H1 (cell line): ENCODE measurements at places on chromosomes 2 and 18. TPM values are rescaled to one million over a fixed set of nuclear protein-coding genes. Genes with fewer than 3 reads are reported as not detected.

Gene NAT8
- not detected in 2 replicates for total RNA-seq

Gene TWIST2
- 2.1 and 2.6 TPM in 2 replicates for total RNA-seq

Gene ANTXR1
- total RNA-seq = 44.3 and 45.9 TPM in 2 replicates

Gene MOGAT1
- total RNA-seq = 0.31 and 0.67 TPM in 2 replicates

Gene ABHD1
- 0.20 and 0.50 TPM in 2 replicates for total RNA-seq

DNA sequence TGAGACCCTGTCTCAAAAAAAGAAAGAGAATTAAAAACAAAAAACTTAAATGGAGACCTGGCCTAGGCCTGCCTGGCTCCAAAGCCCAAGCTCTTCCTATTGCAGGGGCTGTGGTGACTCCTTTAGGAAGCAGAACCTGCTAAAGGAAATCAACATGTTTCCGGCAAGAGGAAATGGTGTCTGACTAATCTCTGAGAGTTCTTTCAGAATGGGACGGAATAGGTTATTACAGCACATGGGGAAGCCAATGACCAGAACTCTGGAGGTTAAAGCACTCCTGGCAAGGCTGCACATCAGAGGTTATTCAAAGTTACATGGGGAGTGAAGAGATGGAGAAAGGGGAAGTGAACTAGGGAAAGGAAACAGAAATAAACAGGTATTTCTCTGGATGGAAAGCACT, 21.4 kb downstream of the KIF3C start:
- no peak for DNase-seq

- DNase-seq = no peak
These were observed at the start of gene SERPINB10 for GRCh38 chr18:63907664-63908063. TSS of gene SERPINB10 (plus strand) at chr18:63907958. CDS start at chr18:63915511, 7,553 bp downstream.
